ENCODE measurements at places on chromosomes 16 and 17. TPM values are rescaled to one million over a fixed set of nuclear protein-coding genes. Genes with fewer than 3 reads are reported as not detected.

ABHD15 gene
- 7.3 TPM for total RNA-seq

- no peak for DNase-seq
Observed at GRCh38 chr16:15948532-15949209, 745 bp upstream of the ABCC1 start.

GRCh38 chr16:48329138-48329537 lies 56.1 kb downstream of the SIAH1 start:
- DNase-seq: no peak

DNA sequence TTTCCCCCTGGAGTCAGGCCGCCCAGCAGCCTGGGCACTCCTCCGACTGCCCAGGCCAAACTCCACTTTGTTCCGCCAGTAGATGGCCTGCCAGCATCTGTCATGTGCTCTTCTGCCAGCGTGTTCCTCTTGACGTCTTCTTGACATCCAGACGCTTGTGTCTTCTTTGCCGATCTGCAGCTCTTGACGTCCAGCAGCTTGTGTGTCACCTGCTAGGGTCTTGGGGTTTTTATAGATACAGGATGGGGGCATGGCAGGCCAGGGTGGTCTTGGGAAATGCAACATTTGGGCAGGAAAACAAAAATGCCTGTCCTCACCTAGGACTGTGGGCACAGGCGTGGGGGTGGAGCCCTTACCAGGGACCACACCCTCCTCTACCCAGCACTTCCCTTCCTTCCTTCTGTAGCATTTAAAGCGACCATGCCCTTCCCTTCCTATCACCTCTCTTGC lies 88.7 kb downstream of the BMERB1 start:
- DNase-seq: no peak

Data from right cardiac atrium (tissue), 5 donors.